ENCODE measurements at places on chromosomes 13 and 19.

- no peak for DNase-seq
Measured at GRCh38 chr13:64538711-64539110, 2691.4 kb downstream of the PCDH9 start.

DNA sequence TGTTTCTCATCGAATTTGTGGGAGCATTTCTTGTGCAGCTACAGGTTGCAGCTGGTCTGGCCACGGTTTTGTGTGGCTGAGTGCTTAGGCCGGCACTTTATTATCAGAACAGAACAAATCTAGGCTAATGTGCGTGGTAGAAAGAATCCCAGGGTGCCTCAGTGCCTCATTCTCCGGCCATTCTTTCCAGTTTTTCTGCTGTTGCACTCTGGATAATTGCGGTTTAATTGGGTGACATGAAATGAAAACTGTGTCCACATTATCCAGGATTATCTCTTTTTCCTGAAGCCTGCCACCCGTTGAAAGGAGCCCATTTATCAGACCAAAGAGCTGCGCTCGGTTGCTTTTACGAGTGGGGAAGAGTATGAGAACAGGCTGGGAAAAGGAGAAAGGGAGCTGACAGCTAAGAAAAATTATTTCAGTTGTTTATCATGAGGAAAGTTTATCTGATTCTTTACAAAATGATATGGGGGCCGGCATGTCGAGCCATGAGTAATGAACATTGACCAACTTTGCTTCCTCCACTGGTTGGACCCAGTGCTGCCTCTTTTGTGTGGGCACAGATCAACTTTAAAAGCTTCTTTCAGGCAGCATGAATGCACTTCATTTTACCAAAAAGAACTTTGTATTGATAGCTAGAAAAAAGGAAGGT is 117.0 kb upstream of the SOX21 start:
- DNase-seq, result no peak

DNA sequence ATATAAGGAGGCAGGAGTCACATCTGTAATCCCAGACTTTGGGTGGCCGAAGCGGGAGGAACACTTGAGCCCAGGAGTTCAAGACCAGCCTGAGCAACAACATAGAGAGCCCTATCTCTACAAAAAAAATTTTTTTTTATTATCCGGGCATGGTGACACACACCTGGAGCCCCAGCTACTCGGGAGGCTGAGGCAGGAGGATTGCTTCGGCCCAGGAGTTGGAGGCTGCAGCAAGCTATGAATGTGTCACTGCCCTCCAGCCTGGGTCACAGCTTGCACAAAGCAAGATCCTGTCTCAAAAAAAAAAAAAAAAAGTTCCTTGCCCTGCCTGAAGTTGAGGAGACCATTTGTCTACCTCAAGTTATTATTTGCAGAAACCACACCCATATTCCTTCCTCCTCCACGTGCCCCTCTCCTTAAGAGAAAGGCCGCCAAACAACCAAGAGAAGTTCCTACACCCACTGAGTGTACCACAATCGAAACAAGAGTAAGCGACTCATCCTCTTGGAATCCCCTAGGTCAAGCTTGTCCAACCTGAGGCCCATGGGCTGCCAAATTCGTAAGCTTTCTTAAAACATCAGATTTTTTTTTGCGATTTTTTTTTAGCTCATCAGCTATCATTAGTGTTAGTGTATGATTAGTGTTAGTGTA is 2.2 kb downstream of the ABCC4 start:
- no peak for DNase-seq

- DNase-seq, result no peak
Measured at GRCh38 chr13:48831248-48831647, 144.5 kb upstream of the FNDC3A start.

DNA sequence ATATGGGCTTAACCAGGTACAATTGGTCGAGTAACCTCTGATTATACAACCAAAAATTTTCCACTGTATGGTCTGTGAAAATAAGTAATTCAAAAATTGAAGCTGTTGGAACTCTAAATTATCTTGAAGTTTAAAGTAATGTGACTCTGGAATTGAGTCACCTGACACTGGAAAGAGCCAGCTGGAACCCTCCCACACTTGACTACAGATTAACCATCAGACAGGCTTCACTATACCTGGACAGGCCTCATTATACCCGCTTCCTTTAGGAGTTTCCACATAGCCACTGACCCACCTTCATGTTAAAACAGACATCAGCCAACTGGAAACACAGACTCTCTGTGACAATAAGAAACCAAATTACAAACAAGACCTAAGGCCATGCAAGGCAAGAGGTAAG is 1.3 kb downstream of the ZNF433 start:
- no peak for DNase-seq

GRCh38 chr19:11194656-11195558 is 2.4 kb downstream of the KANK2 start:
- no peak for DNase-seq

- DNase-seq, result no peak
Measured at GRCh38 chr19:5102520-5102919, 133.6 kb downstream of the KDM4B start.

GRCh38 chr13:73671732-73672131 is 462.5 kb downstream of the KLF12 start:
- DNase-seq, result no peak

DNA sequence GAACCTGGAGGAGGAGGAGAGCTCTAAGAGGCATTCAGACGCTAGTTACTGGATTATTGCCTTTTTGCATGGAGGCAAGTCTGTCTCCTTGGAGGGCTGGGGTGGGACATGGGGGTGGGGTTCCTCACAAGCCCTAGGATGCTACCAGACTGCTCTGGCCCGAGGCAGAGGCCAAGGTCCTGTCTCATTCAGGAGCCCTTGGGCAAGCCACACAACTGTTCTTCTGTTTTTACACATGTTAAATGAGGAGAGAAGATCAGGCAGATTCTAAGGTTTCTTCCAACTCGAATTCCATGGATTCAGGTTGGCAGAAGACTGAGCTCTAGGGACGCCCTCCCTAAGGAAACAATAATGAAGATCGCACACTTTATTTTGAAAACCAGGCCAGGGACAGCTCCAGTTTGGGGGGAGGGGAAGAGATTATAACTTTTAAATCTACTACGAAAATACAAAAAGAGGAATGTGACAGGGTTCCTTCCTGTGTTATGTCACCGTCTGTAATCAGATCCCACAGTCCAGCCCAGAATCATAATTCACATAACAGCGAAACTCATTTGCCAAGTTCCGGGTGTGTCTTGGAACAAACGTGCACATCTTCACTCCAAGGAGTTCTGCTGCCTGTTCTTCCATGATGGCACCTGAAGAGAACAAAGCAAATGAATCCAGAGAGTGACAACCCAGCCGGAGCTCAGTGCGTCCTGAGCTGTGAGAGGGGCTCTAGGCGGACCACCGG is 25.2 kb downstream of the IL17D start:
- DNase-seq, result no peak

GRCh38 chr13:19085258-19085657 is 96.4 kb downstream of the TUBA3C start:
- no peak for DNase-seq

DNA sequence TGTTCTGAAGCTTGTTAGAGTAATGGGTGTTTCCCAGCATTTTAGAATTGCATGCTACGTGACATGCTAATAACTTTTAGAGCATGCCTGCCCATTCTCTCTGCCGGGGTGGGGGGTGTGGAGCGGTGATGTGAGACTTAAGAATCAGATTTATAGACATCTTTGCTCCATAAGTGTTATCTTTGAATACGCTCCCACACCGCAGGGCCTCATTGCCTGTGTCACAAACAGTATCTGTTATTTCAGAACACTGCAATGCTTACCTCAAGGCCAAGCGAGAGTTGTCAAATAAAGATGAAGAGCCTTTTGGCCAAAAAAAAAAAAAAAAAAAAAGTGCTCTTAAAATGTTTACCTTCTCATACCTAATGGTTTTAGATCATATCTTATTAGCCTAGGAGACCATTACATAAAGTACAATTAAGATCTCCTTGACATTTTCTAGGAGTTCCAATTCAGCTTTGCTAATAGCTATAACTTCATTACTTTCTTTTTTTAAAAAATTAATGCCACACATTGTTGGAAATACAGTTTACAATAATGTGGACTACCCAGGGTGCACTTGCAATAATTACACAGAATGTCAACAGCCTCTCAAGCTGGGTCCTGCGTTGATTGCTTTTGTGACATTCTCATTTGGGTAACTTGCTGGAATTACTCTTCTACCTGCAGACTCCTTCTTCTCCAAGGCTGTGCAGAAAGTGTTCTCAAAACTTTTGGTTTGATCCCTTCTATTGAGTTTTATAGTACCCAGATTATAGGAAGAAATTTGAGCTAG is 525.3 kb downstream of the KLF12 start:
- DNase-seq, result no peak

- DNase-seq, result no peak
Measured at GRCh38 chr13:32045982-32046785, 14.6 kb downstream of the FRY start.

GRCh38 chr13:64276232-64276631 is 2860.6 kb upstream of the PCDH20 start:
- no peak for DNase-seq

DNA sequence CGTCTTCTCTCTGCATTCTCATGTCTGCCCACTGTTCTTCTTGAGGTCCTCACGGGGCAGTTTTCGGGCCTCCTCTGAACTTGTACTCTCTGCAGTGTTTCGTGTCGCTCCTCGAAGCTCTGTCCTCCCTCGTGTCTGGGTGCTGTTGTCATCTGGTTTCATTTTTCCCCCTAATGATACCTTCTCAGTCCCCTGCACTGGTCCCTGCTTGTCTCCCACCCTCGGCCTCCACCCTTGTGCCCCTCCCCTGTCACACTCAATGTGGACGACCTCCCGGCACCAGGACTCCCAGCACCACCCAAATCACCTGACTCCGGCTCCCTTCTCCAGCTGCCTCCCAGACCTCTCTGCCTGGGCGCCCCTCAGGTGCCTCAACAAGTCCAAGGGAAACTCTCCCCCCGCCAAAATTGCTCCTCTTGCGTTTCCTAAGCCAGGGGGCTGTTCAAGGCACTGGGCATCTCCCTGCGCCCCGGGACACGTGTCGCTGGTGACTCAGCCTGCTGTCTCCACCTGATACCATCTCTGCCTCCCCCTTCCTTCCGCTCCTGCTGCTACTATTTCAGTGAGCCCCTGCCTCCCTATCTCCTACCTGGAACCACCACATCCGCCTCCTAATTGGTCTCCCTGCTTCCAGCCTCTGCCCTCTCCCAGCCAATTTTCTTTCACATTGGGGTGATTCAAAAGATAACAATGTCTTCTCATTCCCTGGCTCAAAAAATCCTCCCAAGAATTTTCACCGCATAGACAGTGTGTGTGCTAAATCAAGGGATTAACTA is 49.5 kb downstream of the RFX2 start:
- no peak for DNase-seq

DNA sequence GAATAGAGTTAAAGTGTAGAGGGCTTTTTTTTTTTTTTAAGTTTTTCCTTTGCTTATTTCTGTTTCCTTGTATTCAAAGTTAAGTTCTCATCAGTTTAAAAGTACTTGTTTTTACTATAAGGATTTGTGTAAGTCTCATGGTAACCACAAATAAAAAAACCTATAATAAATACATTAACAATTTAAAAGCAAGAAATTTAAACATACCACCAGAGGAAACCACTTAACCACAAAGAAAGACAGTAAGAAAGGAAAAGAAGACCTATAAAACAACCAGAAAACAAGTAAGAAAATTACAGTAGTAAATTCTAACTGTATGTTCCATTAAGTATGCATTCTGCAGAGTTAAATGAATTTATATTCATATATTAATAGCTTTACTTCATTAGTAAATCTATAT is 999.1 kb upstream of the ATXN8OS start:
- DNase-seq, result no peak

- DNase-seq, result no peak
Measured at GRCh38 chr13:44822291-44822690, 167.0 kb downstream of the NUFIP1 start.

DNA sequence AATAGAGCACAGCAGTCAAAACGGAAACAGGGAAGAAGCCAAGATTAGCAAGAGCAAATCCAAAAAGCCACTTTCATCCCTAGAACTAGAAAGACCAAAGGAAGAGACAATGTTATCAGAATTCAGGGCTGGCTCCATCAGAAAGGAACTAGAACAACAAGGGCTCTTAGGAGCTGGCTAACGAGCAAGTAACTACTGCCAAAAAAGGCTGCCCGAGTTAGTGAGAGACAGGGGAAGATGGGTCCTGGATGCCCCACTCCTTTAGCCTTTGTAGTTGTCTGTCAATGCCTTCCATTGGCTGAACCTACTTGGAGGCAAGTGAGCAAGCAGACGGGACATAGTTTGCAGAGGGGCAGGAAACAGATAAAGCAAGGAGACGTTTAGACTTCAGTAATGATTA is 240.4 kb downstream of the KLF12 start:
- DNase-seq, result no peak

DNA sequence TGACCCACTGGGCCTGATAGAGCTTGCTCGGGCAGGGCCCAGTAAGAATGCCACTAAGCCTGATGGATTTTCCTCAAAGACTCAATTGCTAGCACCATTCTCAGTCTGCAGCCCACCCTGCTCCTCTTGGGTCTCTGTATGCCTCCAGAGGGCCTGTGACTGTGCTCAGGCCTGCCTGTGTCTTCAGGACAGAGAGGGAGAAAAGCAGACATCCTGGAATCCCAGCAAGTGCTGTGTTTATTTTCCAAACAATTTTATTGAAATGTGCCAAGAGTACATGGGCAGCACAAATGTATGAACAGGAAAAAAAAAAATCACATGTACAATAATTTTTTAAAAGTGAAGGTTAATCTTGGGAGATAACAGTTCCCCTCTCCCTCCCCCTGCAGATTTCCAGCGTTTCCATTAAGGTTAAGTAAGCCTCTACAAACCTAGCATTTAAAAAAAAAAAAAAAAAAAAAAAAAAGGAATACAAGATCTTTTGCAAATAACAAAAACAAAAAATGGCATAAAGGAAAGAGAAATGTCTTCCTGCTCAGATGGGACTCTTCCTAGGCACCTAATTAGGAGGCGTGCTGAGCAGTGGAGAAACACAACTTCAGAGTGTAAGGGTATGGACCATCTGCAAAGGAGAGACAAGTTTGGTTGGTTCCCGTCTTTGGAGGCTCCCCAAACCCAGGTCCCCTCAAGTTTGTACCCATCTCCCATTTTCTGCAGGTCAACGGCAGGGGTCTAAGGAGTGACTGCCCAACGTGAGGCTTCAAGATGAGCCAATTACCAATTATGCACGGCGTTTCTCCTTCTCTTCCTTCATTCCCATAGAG is 4.8 kb upstream of the ECH1 start:
- no peak for DNase-seq

GRCh38 chr19:30105727-30106126 is 163.7 kb downstream of the URI1 start:
- DNase-seq, result no peak

GRCh38 chr13:24842549-24843274 is 78.7 kb downstream of the RNF17 start:
- no peak for DNase-seq

DNA sequence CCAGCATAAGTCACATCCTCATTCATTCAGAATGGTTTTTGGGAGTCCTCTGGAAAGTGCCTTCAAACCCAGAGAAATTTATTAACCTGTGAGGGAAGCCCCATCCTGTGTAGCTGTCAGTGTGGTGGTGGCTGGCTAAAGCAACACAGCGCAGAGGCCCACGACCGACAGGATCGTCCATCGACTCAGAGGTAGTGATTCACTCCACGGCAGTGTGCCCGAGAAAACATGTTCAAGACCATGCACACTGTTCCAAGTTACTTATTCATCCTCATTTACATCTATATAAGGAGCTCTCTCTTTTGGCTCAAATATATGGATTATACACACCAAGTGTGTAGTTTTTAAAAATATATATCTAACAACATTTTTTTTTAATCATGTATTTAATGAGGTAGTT is 96.3 kb upstream of the SLC15A1 start:
- no peak for DNase-seq
